OCI-LY7 (cell line): ENCODE measurements at places on chromosomes 16 and 17.
A peak's percentile ranks its signal among the peaks of the same experiment; 100 is the strongest.

- DNase-seq = no peak
These were observed 58.2 kb downstream of the FTO start for GRCh38 chr16:53761962-53762703.

DNA sequence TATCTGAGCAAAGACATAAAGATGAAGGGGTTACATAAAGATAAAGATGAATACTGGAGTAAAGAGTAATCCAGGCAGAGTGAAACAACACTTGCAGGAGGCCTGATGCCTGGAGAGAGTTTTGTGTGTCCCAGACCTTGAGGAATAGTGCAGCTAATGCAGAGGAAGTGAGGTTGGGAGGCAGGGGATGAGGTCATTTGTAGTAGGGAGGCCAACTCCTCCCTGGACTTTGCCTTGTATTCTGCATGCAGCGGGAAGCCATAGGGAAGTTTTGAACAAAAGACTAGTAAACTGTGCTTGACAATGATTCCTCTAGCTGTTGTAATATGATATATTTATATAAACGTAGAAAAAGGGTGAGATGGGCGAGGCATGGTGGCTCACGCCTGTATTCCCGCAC is 356.6 kb downstream of the KCNJ2 start:
- DNase-seq = no peak

DNA sequence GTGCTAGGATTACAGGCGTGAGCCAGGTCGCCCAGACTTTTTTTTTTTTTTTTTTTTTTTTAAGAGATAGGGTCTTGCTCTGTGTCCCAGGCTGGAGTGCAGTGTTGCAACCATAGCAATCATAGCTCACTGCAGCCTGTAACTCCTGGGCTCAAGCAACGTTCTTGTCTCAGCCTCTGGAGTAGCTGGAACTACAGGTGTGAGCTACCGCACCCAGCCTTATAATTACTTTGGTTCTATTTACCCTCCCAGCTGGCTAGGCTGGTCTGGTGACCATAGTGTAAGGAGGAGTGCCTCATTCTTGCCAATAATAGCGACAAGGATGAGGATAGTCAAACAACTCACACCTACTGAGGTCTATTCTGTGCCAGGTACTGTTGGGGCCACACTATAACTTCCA is 39.6 kb upstream of the USP7 start:
- DNase-seq = no peak

DNA sequence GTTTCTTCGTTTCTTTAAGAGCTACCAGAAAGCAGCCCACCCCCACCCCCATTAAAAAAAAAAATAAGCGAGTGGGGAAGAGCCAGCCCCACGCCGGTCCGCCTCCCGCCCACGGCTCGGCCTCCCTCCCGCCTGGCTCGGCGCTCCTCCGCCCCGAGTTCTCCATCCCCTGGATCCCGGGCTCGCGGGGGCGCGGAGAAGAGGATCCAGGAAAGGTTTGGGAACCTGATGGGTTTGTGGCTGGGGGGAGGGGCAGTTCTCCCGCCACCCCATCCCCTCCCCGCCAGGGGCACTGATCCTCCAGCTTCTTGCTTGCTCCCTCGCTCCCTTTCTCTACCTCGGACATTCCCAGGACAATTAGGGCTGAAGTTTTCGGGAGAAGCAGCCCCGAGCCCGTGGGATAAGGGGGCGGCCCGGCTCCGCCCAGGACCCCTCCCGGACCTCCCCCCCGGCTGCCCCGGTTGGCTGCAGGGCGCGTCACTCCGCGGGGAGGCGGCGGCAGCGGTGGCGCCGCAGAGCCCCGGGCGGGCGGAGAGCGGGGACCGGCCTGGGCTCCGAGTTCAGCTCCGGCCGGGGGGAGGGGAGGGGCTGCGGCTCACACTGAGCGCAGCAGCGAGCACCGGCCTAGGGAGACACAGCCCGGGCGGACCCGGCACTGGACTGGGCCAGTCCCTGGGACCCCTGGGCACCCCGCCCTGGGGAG is 1.0 kb upstream of the SALL1 start:
- DNase-seq = no peak

DNA sequence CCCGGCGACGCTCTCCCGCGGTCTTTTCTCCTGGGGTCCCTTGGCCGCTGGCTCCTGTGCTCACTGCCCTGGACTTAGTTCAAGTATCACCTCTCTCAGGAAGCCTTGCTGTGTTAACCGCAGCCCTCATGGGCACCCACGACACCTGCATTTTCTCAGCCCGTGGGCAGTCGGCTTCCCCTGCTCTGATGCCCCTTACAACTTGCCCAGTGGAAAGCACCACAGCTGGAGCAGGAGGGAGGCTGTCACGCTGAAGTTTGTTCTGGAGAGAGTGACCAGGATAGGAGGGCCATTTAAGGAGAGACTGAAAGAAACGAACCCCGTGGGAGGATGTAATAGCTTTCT is 395 bp downstream of the STXBP4 start:
- DNase-seq = no peak

- peak; percentile 30 for DNase-seq
These were observed 21.3 kb downstream of the CIBAR2 start for GRCh38 chr16:85090873-85091521.

DNA sequence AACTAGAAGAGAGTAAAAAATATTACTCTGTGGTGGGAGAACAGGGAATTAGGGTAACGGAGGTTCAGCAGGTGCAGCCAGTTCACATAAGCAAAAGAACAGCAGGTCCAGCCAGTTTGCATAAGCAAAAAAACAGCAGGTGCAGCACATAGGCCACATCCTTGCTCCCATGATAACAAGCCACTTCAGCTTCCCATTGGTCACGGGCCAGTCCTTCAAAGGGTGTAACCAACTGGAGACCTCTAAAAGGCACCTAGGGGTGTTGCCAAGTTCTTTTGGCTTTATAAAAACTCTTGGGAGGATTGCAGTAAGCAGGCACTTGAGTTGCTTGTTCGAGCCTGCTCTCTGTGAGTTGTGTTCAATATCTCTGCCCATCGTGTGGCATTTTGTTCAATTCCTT is 488.1 kb downstream of the XYLT1 start:
- peak; percentile 1 for DNase-seq
